ENCODE measurements at places on chromosomes 1 and 21.

DNA sequence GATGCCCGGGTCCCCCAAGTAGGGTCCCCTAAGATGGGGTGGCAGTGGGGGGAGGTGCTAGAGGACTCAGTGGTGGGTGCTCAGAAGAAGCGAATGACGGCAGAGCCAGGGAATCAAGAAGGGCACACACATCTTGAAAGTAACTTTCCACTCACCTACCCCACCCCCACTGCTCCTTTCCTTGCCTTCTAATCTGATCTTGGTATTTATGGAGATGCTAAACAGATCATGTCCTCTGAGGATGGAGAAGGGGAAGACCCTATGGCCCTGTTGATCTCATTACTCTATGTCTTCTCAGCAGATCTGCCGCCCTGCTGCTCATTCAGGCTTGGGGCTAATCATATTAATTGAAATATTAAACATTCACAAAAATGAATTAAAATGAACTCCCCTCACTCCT, 2.1 kb upstream of the CELF3 start:
- DNase-seq: no peak

GRCh38 chr21:38346286-38346685, 89.5 kb downstream of the KCNJ15 start:
- DNase-seq: no peak

DNA sequence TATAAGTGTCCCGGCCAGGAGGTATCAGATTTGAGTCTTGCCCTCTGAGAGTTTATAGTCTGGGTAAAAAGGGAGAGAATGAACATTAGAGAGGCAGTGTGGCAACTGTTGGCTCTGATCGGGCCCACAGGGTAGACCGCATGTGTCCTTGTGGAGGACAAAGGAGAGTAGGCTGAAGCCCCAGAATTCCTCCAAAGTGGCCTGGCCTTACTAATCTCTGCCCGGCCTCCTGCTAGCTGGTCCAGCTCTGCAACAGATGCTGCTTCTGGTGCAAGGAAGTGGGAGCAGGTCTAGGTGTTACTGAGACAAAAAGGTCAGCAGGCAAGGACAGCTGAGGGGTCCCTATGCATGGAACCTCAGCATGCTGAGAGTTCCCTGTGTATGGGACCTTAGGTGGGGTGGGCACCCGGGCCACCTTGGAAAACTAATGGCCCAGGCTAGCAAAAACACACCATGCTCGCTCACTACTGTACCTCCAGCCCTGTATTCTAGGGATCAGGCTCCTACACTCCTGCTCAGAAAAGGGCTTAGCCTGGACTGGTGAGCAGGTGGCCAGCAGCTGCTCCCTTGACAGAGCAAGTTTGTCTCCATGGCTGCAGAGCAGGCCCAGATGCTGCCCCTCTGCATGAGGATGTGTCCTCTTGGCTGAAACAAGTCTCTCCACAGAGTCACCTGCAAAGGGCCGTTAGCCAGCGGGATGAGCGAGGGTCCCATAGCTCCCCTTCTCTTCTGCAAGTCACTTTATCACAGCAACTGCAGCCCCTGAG, 30.3 kb upstream of the RGS16 start:
- DNase-seq: no peak

GRCh38 chr1:233138788-233139585, 156.5 kb downstream of the PCNX2 start:
- DNase-seq: peak; percentile 55

GRCh38 chr1:243267914-243268653, 12.2 kb downstream of the SDCCAG8 start:
- no peak for DNase-seq

- DNase-seq: no peak
Measured at GRCh38 chr1:40692429-40692895, 958 bp downstream of the NFYC start.

DNA sequence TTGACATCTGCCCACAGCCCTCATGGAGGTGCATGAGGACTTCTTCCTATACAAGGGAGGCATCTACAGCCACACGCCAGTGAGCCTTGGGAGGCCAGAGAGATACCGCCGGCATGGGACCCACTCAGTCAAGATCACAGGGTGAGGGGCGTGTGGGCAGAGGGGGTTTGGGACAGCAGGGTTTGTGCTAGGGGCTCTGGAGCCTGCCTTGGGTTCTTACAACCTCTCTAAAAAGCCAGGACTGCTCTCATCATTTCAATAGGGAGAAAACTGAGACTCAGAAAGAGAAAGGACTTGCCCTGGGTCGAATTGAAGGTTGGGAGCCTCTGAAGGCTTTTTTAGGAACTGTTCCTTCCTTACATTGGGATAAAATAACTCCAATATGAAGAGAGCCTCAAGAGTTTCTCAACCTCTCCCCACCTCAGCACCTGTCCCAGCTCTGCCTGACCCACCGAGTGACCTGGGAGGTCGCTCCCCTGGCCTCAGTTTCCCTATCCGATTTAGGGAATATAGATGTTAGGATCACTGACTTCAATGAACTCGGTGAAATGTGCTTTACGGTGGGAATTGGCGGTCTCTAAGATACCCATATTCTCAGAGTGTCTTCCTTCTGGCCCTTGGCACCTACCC, 9.5 kb downstream of the TINAGL1 start:
- no peak for DNase-seq

- DNase-seq: no peak
Measured at GRCh38 chr1:104878203-104878909, 1128.7 kb downstream of the AMY1C start.

DNA sequence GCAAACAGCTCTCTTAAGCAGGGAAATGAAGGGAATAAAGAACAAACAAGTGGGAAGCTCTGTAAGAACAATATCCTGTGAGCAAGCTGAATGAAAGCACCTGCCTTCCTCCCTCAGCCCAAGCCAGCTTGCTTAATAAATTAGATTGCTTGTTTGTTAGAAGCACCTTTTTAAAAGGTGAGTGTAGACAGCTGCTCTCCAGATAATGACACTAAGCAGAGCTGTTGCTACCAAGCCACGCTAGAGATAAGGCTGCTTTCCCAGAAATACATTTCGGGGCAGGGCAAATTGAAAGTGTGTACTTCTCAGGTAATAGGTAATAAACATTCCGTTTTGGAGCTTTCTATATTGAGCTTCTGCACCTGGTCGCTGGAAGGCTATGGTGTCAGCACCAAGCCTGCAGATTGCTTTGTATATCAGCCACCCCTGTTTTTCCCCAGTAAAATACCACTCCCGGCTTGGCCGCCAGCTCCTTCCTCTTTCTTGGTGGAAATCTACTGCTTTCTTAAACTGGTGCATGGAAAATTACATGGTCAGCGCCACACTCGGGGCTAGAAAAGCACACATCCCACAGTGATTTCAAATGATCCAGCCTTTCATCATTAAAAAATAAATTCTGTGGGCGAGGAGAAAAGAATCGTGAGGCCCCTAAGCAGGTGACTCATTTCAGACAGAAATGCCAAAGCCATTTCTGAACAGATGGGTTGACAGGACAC, 151.3 kb downstream of the ETS2 start:
- peak; percentile 11 for DNase-seq

Measured in putamen (tissue), 1 donor.